Forelimb muscle (tissue), 1 donor: ENCODE measurements at places on chromosomes 4 and X.

GRCh38 chr4:14410516-14410915 is 591.8 kb upstream of the CPEB2 start:
- no peak for DNase-seq

DNA sequence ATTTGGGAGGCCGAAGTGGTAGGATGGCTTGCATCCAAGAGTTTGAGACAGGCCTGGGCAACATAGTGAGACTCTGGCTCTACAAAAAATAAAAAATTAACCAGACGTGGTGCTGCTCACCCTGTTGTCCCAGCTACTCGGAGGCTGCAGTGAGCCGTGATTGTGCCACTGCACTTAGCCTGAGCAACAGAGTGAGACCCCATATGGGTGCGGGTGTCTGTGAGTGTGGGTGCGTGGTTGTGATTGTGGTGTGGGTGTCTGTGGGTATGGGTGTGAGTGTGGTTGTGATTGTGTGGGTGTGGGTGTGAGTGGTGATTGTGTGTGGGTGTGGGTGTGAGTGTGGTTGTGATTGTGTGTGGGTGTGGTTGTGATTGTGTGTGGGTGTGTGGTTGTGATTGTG is 114.6 kb downstream of the UBE2K start:
- no peak for DNase-seq

GRCh38 chr4:90842960-90843359 is 715.8 kb downstream of the CCSER1 start:
- no peak for DNase-seq

- DNase-seq: no peak
Measured at GRCh38 chrX:10038585-10038984, 71.4 kb downstream of the CLDN34 start.

- no peak for DNase-seq
Measured at GRCh38 chr4:53514509-53514908, 76.8 kb downstream of the LNX1 start.

DNA sequence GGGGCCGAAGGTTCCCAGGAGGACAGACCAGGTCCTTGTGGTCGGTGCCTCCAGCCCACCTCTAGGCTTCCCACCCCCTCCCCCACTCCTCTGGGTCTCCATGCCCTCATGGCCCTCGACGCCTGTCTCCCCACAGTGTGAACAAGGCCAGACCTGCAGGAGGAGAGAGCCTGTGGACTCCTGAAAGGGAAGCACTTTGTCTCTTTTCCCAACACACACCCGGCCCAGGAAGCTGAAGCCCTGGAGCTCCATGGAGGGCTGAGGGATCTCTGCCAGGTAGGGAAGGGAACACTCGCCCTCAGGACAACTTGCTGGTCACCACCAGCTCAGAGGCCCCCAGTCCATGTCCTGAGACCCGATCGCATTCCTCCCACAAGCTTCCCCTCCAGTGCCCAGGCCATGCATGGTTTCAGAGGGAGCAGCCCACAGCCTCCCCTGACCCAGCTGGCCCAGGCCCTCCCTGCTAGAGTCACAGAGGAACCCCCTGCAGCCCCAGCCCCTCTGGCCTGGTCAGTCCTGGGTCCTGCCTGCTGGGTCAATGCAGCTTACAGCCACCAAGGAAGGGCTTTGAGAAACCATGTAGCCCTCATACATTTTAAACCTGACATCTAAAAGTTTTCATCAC is 60.8 kb downstream of the ABLIM2 start:
- no peak for DNase-seq

DNA sequence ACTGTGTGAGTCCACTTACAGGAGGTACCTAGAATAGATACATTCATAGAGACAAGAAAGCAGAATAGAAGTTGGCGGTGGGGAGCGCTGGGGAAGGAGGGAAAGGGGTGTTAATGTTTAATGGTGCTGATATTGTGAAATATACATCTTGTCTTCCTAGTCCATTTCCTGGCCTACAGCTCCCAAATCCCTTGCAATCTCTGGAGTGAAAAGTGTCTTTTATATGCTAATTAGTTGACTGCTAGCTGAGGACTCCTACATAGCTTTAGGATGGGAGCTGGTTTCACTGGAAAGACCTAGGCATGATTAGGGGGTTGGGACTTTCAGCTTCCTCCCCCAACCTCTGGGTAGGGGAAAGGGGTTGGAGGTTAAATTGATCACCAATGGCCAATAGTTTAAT is 36.0 kb downstream of the FUNDC1 start:
- DNase-seq: no peak

DNA sequence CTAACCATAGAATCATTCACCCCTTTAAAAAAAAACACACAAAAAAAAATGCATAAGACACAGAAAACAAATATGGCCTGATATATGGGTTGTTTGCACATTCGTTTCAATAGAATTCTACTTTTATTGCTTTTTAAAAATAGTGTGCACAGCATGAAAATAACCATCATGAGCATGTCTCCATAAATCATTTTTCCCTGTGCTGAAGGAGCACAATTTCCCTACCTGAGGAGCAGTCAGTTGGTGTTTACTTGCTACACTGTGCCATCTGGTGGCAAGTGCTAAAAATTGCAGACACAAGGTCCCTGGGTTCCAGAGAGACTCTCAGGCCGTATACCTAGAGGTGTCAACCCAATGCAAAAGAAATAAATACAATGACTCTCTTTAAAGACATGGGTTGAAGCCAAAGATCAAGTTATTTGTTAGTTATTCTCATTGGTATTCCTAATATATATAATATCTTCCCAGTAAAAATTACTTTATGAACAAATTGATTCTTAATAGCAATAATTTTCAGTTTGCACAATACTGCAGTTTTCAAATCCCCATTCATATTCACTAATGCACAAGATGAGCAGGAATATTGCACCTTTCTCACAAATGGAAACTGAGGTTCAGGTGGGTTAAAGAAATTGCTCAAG is 551.4 kb downstream of the IQCM start:
- no peak for DNase-seq

DNA sequence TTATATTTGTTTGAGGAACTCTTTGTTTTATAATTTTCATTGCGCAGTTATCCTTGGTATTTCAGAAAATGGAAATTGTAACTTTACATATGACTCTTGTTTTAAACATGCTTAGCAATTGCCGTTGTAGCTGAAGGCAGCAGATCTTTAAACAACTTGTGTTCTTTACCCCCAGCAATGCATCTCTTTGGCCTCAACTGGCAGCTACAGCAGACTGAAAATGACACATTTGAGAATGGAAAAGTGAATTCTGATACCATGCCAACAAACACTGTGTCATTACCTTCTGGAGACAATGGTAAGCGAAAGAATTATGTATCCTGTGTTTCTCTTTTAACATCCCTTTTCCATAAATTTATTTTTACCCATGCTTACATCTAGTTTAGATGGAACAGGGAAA is 263.6 kb downstream of the DCTD start:
- DNase-seq: no peak

DNA sequence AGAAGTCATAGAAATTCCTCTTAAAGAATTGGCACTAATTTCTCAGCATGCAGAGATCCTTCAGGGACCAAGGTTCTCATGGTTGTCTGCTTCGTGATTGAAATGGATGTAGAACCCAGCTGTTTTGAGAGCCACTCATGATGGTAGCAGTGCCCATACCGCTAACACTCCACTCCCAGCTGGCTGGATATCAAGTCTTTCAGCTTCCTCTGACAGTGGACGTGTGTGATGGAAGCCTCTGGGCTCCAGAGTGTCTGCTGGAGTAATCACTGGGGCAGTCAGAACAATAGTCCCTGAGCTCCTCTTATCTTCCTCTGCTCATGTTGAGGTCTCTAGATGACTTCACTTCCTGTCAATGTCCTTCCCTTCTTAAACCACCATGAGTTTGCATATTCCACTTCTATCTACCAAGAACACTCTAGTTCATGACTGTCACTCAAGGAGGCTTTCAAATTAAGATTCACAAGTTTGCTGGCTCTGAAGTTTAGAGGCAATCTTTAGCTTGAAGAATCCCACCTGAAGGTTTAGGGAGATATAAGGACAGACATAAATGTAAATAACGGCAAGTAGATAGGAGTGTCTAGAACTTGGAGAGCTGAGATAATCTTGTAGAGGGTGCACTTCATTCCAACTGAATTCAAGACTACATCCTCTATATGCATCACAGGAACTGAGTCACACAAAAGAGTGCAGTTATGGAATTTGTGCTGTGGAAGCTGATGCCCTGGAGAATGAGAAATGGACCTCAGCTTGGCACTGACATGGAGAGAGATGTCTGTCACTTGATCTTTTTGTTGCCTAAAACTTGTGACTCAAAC is 64.5 kb upstream of the WDR1 start:
- DNase-seq: no peak

DNA sequence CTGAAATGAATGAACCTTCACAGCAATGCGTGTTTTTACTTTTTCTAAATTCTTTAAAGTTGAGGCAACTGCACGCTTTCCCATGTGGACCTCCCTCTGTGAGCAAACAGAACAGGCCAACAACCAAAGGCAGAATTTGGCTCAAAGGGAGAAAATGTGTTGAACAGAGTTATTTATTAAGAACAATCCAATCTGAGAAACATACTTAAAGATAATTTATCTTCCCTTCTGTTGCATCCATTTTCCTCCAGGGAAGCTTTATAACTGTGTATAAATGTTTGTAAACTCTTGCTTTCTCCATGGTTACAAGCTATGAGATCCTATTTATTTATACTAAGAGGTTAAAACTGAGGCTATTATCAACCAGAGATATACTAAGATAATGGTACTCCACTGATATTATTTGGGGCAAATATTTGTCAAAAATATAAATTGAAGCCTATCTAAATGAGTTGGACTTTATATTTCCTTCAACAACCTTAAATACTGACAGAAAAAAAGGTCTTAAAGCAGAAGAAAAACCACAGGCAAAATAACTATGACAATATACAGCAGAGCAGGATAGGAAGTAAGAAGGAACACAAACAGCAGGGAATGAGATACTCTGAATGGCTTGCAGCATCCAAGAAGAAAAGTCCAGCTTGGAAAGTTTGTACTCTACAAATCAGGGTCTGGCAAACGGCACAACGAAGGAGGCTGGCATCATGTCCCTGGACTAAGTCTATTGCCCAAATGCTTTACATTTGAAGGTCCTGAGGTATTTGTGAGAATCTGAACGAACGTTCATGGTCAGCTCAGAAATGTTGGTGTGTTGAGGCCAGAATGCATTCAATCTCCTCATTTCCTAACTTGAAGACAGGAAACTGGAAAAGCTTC is 663.2 kb upstream of the INTU start:
- peak; percentile 69 for DNase-seq

DNA sequence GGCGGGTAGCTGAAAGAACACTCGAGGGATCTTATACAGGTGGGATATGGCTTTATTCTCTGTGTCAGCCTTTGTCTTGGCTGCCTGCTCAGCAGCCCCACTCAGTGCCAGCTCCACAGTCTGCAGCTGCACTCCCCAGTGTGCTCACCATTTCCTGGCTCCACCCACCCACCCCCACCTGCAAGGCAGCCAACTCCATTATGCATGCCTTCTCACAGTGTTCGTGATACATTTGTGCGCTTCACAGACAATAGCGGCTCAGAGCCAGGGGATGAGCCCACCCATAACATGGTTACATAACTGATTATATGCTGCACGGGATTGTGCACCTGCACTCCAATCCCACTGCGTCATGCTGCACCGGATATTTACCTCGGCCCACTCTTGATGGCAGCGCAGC is 8.8 kb upstream of the TMEM128 start:
- DNase-seq: no peak

- no peak for DNase-seq
Measured at GRCh38 chr4:185358514-185358913, 37.2 kb downstream of the LRP2BP start.

DNA sequence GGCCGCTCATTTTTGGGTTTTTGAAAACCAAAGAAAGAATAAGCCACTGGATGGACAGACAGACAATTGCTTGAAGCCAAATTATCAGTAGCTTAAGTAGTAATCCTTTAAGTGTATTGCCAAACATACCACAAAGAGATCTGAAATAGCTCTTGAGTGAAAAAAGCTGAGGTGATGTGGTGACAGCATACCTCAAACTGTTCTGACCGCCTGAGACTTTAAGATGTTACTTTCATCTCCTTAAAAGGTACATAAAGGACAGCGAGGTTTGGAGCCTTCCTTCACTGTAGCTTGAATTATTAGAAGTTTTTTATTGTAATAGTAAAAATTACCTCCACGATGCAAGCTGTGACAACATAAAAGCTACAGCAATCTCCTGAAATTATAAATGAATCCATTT is 271.5 kb upstream of the FAM241A start:
- DNase-seq: no peak

- DNase-seq: no peak
Measured at GRCh38 chrX:69493766-69494165, 10.4 kb upstream of the NALF2 start.

DNA sequence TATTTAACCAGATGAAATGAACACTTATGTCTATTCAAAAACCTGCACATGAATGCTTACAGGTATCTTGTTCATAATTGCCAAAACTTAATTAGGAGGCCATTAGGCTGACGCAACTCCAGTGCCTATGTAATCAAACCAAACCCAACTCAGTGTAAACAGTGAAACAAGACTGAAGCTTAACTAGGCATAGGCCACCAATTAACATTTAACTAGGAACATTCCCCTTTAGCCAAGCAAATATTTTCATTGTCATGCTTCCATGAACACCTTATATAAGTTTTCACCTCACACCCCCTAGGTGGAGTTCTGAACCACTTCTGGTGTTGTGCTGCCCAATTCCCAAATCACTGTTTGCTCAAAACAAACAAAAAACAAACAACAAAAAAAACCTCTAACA is 686.0 kb downstream of the STPG2 start:
- no peak for DNase-seq

DNA sequence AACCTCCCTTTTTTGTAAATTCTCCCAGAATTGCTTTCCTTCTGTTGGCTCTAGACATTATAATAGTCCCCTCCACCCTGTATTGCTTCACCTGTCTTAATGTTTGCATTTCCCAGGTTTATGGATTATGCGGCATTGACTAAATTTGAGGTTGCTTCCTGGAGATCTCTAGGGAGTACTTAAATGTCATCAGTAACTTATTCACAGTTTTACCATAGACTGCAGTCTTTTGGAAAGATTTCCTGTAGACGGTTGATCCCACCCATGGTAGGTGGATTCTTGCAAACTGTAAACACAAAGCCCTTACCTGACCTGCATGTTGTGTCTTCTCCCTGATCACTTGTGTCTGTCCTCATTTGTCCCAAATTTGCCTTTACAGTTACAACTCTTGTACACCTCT is 6.2 kb upstream of the NOX1 start:
- no peak for DNase-seq
